ENCODE measurements at places on chromosomes 4 and X.

DNA sequence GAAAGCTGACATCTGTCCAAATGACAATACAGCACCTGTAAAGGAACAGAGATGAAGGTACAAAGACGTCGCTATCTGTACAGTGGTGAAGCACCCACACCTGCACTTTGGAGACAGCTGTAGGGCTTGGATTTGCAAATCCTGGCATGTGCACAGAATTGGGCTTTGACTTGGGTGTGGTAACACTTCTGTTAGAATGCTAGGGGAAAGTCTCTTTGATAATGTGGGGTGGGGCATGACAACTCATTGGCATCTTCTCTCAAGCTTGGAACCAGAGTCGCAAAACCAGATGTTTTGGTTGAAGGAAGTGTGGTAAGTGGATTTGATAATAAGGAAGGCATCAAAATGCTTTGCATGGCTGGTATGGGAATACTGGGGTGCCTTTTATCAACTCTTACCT, 55.5 kb downstream of the VCX3B start:
- no peak for DNase-seq

DNA sequence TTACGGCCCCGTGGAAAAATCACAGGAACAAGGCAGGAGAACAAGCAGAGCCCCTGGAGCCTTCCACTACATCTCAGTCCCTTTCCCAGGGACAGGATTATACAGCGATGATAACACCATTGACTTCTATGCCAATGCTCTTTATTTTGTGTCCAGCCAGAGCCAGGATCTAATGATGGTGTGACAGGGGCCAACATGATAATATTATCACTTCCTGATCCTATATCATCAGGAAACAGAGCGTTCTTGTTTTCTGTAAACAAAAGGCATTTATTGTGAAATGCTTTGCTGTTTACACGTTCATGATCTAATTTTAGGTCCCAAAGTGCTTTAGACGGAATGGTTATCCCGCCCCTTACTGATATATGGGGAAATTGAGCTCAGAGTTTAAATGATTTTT, 12.8 kb downstream of the TMPRSS11E start:
- DNase-seq = no peak

- no peak for DNase-seq
Measured at GRCh38 chr4:24862073-24862751, 50.6 kb downstream of the CCDC149 start.

DNA sequence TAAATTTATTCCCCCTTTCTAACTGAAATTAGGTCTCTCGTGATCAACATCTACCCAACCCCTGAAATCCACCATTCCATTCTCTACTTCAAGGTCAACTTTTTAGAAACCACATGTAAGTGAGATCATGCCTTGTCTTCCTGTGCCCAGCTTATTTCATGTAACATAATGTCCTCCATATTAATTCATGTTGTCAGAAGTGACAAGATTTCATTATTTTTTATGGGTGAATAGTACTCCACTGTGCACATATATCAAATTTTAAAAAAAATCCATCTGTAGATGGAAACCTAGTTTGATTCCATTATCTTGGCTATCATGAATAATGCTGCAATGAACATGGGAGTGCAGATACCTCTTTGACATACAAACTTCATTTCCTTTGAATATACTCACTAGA, 1.5 kb downstream of the PPID start:
- no peak for DNase-seq

DNA sequence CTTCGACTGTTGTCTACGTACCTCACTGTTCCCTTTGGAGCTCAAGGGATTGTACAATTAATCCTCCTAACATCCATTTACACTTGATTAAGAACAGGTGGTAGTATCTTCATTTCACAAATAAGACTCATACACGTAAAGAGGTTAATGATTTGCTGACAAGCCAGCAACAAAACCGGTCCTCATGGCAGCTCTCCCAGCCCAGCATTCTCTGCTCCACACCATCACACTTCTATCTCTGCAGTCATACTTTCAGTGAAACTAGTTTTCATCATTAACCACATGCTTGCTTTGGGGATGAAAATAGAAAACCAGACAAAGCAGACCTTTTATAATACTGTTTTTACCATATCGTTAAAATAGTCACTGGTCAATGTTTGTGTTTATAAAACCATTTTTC, 28.7 kb upstream of the CASK start:
- DNase-seq = no peak

- no peak for DNase-seq
Measured at GRCh38 chr4:23819041-23819511, 70.8 kb downstream of the PPARGC1A start.

DNA sequence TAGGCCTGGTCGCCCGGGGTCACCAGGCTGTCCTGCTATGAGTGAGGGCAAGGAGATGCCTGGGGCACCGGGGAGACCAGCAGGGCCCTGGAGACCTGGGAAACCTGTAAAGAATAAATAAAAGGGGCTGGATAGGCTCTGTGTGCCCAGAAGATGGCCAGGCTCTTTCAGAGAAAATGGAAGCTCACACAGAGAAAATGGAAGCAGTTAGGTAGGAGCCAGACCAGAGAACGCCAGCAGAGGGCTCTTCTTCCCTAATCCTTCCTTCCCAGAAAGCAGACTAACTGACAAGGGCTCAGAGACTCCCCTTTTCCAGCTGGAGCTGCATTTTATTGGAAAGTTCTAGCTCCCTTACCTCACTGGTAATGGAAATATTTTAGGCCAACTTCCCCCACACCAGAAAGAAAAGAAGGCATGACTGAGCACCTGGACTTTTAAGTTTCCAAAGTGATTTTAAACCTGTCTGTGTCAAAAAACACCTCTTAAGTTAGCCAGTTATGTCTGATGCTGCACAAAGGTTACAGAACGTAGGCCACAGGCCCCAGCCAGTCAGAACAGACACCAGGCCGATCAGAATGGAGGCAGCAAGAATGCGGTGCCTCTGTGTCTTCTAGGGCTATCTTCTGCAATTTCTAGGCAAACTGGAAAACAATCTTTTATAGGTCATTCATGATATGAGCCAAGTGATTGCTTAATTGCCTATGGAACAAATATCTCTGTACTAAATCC, 74.0 kb downstream of the ATG4A start:
- DNase-seq = no peak

- no peak for DNase-seq
Measured at GRCh38 chr4:15035159-15035558, 32.9 kb downstream of the CPEB2 start.

DNA sequence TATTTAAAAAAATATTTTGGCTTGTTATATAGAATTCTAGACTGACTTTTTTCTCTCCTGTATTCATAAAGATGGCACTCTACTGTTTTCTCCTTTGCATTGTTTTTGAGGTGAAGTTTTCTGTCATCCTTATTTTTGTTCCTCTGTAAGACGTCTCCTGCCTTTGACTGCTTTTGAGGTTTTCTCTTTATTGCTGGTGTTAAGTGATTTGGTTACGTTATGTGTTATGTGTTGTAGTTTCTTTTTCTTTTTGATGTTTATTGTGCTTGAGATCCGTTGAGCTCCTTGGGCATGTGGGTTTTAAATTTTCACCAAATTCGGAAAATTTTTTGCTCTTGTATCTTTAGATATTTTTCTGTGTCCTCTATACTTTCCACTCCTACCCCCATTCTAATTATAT, 50.0 kb downstream of the KDM6A start:
- DNase-seq = no peak
